ENCODE measurements at places on chromosomes 5 and 9.
A peak's percentile ranks its signal among the peaks of the same experiment; 100 is the strongest.

- peak; percentile 22 for DNase-seq
Observed at GRCh38 chr5:97297063-97297703, 114.1 kb upstream of the RIOK2 start.

DNA sequence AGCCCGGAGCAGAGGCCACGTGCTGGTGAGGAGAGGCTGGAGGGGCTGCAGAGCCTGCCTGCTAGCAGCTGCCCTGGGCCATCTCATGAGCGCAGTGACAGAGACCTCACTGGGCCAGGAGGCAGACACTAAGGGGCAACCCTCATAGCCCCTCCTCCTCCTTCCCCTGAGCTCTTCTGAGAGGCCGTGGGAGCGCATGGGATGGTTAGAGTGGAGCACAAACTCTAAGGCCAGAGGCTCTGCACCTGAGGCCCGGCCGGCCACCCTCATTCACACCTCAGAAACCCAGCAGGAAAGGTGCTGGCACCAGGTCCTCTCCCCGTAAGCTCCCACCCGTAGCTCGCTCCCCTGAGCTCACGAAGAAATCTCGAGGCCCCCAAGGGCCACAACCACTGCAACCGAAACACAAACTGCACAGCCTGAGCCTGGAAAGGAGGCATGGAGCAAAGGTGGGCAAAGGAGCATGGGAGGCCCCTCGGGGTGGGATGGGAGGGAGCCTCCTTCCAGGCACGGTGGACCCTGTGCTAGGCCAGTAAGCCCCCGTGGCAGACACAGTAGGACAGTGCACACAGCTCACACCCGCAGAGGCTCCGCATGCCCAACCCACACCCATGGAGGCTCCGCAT, 17.7 kb downstream of the CAMSAP1 start:
- no peak for DNase-seq

DNA sequence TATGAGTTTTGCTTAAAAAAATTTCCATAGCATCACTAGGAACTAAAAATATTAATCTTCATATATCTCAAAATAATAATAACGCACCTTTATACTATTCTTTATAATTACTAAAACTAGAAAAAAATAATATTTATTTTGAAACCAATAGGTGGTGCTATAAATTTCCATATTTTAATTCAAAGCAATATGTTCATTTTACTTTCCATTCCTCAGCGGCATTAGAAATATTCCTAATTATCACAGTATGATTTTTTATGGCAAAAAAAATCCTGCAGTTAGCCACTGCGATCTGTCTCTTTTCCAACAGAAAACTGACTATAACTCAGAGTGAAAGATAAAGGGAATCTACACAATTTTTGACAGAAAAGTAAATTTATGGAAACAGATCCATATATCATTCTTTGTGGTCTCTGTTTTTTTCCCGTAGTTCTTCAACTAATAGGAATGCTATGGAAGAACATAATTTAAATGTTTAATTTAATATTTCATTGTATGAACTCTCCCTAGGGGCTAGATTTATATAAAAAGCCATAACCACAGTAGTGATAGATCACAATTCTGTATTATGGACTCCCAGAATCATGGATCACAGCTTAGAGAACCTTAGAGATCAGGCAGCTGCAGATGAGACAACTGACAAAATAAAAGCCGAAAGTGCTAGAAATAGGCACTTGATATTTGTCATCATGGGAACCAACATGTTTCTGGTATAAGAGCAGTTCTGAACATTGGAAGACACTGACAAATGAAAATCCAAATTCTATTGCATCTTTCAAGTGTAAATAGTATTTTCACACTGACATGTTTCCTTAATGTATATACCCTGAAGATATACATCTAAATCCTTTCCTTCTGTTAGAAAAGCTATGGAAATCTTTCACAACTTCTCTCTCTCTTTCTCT, 167.7 kb upstream of the MPDZ start:
- DNase-seq: no peak

- DNase-seq: no peak
Observed at GRCh38 chr9:122053567-122054350, 39.3 kb downstream of the TTLL11 start.

- DNase-seq: peak; percentile 94
Observed at GRCh38 chr5:177390363-177391300, 6.4 kb downstream of the SLC34A1 start.

DNA sequence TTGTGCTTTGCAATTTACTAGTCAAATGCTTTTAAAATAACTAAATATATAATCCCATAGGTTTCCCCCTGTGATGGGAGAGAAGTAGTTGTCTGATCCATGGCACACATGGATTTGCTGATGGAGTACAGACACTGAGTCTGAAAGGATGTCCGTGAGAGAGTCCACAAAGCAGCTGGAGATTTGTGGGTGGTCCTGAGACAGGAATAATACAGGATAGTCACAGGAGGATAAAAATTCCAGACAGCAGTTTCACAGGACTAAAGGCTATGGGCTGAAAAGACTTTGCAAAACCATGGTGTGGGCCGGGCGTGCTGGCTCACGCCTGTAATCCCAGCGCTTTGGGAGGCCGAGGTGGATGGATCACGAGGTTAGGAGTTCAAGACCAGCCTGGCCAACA, 58.7 kb upstream of the ZFR start:
- DNase-seq: no peak

- no peak for DNase-seq
Observed at GRCh38 chr5:10676224-10676623, 84.8 kb downstream of the DAP start.

DNA sequence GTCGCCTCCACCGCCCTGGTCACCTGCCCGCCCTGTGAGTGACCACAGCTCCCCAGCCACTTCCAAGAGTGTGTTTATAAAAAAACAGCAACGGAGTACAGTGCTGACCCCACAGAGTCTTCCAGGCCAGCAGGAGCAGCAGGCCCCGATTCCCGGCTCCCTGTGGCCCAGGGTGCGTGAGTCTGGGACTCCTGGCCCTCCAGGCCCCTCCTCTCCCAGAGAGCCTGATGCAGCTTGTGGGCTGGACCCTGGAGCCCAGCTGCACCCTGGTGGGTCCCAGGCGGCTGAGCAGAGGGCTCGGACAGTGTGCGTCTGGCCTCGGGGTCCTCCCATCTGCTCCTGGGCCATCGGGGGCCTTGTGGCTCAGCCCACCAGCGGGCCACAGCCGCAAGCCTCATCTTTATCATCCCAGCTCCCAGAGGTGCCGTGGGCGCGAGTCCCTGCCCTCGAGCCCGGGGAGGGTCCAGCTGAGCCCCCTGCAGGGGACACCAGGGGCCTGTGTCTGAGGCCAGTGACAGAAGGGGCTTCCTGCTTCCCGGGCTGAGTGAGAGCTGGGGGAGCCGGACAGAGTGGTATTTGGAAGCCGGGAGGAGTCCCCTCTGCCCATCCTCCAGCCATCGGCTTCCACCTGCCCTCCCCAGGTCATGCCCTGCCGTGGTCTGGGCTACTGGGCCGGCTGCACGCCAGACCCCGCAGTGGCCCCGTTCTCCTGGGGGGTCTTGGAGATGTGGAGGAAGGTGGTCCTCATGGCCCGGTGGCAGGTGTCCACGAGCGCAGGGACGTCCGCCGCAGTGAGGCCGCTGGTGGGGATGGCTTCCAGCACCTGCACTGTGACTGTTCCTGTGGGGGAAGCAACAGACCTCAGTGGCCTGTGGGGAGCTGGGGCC, 10.6 kb downstream of the EGFL7 start:
- no peak for DNase-seq

DNA sequence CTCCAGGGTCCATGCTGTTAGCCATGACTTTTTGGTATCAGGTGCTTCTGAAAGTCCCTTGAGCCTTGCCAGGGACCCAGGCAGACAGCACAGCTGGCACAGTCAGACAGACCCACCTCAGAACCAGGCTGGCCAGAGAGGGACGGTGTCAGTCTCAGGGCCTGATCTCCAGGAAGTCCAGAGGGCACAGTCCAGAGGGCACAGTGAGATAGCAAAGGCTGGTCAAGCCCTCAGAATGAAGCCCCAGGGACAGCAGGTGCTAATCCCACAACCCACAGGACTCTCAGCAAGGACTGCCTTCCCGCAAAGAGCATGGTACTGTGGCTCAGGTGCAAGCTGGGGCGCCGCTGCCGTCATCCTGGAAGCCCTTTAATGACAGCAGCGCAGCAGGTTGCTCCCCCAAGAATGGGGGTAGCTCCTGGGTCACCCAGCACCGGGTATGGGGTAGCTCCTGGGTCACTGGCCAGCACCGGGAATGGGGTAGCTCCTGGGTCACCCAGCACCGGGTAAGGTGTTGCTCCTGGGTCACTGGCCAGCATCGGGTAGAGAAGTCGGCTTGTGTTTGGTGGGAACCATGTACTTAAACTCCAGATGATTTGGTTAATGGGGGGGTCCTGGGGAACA, 105.6 kb upstream of the PHYKPL start:
- no peak for DNase-seq

- DNase-seq: no peak
Observed at GRCh38 chr9:33049680-33050361, 24.7 kb downstream of the DNAJA1 start.

- no peak for DNase-seq
Observed at GRCh38 chr9:90846770-90847419, 45.3 kb downstream of the SYK start.

DNA sequence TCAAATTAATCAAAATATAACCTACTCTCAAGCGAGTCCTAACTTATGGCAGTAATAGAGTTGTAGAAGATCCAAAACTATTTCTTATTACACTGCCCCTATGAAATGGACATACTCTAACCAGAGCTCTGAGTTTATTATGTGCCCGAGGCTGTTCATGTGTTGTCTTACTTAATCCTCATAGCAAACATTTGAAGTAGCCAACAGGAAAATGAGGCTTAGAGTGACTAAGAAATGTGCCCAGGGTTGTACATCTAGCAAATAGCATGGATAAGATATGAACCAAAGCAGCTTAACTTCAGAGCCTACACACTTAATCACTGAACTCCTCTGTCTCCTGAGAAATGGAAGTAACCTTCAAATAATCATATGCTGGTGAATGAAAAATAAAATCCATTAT, 1551.7 kb downstream of the MAT2B start:
- no peak for DNase-seq

DNA sequence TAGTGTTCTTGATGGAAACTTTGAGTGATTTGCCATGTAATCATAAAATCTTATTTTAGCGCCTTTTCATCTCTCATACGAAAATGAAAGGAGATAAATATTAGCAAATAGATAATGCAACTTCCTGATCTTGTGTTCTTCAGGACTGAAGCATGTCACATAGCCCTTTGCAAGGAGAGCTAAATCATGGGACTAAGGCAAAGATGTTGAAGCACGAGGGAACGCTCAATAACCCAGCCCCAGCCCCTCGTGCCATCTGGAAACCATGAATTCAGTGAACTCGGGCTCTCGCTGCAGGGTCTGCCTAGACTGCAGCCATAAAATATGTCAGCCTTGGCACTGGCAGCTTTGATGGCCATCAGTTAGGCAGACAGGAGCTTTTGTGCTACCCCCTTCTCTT, 58.2 kb downstream of the F2RL2 start:
- no peak for DNase-seq

DNA sequence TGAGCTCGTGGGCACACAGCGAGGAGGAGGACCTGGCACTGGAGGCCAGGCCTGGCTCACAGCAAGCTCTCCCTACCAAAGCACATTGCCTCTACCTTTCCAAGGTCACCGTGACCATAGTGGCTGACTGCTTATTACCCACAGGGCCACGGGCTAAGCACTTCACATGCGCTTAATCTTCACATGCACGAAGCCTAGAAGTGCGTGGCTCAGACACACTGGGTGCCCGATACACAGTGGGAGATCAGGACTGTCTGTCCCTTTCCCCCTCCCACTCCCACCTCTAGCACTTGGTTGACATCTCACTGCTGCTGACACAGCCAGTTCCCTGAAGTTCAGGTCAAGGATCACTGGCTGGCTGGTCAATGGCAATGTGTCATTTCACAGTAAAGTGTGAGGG, 23.6 kb downstream of the LHX6 start:
- DNase-seq: no peak

DNA sequence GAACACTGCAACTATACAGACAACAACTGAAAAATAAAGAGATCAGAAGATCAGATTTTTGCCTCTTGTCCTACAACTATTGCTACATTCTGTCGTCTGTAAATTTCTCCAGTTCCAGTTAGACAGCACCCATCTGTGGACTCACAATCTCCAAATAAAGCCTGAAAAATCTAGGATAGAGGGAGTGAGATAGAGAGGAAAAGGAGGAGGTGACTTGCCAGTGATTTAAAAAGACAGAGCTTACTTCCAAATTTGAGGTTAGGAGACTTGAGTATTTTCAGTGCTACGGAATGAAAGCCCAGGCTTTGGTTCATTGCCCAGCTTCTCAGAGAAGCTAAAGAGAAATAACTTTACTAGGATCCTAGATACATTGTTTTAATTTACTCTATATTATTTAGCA, 63.6 kb downstream of the PTCD2 start:
- no peak for DNase-seq

- no peak for DNase-seq
Observed at GRCh38 chr9:73753171-73753570, 601.5 kb downstream of the ANXA1 start.

DNA sequence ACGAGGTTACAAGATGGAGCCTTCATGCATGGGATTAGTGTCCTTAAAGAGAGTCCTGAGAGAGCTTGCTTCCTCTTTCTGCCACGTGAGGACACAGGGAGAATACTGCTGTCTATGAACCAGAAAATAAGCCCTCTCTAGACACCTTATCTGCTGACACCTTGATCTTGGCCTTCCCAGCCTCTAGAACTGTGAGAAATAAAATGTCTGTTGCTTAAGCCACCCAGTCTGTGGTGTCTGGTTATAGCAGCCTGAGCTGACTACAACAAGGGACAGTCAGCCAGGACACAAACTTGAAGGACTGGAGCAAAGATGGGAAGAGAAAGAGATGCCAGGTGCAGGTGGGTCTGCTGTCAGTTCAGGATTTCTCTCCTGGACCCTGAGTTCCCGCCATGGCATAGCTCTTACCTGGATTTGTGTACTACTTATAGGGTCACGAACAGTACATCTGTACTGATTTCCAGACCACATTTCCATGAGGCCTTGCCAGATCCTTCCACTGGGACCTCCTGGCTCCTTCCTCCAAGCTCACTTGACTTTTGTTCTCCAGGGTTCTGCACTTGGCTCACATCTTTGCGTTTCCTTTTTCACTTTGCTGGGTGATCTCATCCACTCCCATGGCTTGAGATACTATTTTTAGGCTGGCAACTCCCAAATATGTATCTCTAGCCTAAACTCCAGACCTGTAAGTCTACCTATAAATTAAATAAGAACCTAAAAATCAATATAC, 44.9 kb upstream of the LIFR start:
- no peak for DNase-seq

DNA sequence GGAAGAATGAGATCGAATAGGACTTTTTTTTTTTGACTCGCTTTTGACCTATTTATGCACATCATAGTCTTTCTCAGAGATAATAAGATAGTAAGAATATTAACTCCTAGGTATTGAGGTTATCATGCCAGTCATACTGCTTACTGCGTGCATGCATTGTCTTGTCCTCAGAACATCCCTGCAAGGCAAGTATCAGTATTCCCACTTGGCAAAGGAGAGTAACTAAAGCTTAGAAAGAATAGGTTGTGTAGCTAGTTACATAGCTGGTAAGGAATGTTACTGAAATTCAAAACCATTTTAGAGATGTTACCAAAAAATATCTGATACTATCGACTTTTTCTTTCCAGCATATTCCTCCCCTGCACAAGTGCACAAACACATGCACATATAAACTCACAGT, 296.1 kb upstream of the CLINT1 start:
- DNase-seq: no peak

Data from activated CD4-positive, alpha-beta T cell treated with anti-CD3 and anti-CD28 coated beads for 36 hours (primary cell).